ENCODE measurements at places on chromosomes 1 and 21. TPM values are rescaled to one million over a fixed set of nuclear protein-coding genes. Genes with fewer than 3 reads are reported as not detected.

SRSF4 gene
- 85.6 TPM for total RNA-seq

GRCh38 chr21:38269576-38269936 is 12.8 kb downstream of the KCNJ15 start:
- no peaks in the 10 kb centered on the region for H3K36me3 ChIP-seq
- no peak overlapping the region for H3K27ac ChIP-seq
- H3K27me3 ChIP-seq: no peaks in the 10 kb centered on the region
- DNase-seq: no peak
- no peak overlapping the region for H3K4me3 ChIP-seq

FMN2 gene
- 1.1 TPM for total RNA-seq

DNA sequence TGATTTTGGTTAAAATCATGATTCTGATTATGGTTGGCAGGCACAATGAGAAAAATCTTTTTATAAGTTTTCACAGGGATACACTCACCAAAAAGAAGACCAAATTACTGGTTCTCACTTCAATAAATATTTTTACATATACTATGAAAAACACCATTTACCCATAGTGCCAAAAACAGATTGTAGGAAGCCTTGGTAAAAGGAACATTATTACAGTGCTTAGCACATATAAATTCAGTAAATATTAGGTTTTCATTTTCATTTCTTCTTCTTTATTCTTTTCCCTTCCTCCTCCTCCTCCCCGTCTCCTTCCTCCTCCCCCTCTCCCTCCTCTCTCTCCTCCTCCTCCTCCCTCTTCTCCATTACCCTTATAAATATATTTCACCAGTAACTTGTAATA is 15.8 kb upstream of the SPAG17 start:
- no peak overlapping the region for H3K4me3 ChIP-seq
- no peak overlapping the region for H3K27ac ChIP-seq
- DNase-seq: no peak
- no peaks in the 10 kb centered on the region for H3K36me3 ChIP-seq
- no peaks in the 10 kb centered on the region for H3K4me1 ChIP-seq
- H3K27me3 ChIP-seq: no peaks in the 10 kb centered on the region

- no peak overlapping the region for H3K27ac ChIP-seq
- no peaks in the 10 kb centered on the region for H3K27me3 ChIP-seq
- peaks cover 6% of the 10 kb centered on the region for H3K4me1 ChIP-seq
- no peaks in the 10 kb centered on the region for H3K36me3 ChIP-seq
- no peak for DNase-seq
These were observed 66.7 kb downstream of the ITPKB start for GRCh38 chr1:226672339-226672762.

C1orf94 gene
- not detected for total RNA-seq

MAN1C1 gene
- 13.5 TPM for total RNA-seq

HUNK gene
- 0.45 TPM for total RNA-seq

CYP4A11 gene
- 0.15 TPM for total RNA-seq

GRCh38 chr1:151524736-151525135 is 13.5 kb downstream of the CGN start:
- peak; percentile 43 for DNase-seq
- no peaks in the 10 kb centered on the region for H3K27me3 ChIP-seq
- no peaks in the 10 kb centered on the region for H3K4me1 ChIP-seq

DNA sequence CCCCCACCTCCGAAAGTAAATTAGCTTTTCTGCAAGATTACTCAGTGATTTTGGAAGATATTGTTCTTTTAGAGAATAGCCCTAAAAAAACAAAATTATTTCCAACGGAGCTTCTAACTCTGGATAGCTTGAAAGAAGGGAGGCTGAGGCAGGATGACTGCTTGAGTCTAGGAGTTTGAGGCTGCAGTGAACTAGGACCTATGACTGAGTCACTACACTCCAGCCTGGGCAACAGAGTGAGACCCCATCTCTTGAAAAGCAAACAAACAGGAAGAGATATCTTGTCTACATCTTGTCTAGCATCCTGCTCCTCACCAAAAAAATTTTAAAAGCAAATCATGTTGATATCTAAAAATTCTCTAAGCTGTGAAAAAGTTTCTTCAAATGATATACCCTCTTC is 42.2 kb upstream of the CPLANE2 start:
- no peaks in the 10 kb centered on the region for H3K27me3 ChIP-seq
- no peak overlapping the region for H3K27ac ChIP-seq
- DNase-seq: no peak
- peaks cover 2% of the 10 kb centered on the region for H3K4me1 ChIP-seq
- H3K4me3 ChIP-seq: no peak overlapping the region
- H3K36me3 ChIP-seq: no peaks in the 10 kb centered on the region

DNA sequence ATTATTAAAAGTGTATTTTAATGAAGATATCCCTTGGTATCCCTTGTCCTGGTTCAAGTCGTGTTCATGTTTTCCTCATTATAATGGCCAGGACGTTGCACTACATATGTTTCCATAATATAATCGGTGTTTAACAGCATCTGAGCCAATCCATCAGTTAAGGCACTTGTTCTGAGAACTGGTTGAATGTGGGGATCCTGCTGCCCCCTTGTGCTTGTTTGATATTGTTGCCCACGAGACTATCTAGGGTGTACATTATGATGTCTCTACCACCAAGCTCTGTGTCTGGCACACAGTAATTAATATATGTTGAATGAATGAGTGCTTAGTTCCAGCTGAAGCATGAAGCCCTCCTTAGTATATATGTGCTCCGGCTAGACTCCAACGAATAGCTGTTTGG is 193.0 kb downstream of the CACNA1E start:
- H3K27me3 ChIP-seq: no peaks in the 10 kb centered on the region
- DNase-seq: no peak
- H3K36me3 ChIP-seq: no peaks in the 10 kb centered on the region
- H3K4me1 ChIP-seq: no peaks in the 10 kb centered on the region

GRCh38 chr1:111709986-111710385 is 29.2 kb downstream of the INKA2 start:
- H3K4me3 ChIP-seq: no peak overlapping the region
- H3K27me3 ChIP-seq: no peaks in the 10 kb centered on the region
- no peak for DNase-seq
- H3K27ac ChIP-seq: no peak overlapping the region
- no peaks in the 10 kb centered on the region for H3K4me1 ChIP-seq
- H3K36me3 ChIP-seq: no peaks in the 10 kb centered on the region

- H3K4me1 ChIP-seq: peaks cover 5% of the 10 kb centered on the region
- no peak overlapping the region for H3K4me3 ChIP-seq
- no peaks in the 10 kb centered on the region for H3K27me3 ChIP-seq
- H3K27ac ChIP-seq: peak overlapping the region; percentile 94
- H3K36me3 ChIP-seq: no peaks in the 10 kb centered on the region
- no peak for DNase-seq
These were observed 11.6 kb downstream of the ERG start for GRCh38 chr21:38486706-38487105.

DNA sequence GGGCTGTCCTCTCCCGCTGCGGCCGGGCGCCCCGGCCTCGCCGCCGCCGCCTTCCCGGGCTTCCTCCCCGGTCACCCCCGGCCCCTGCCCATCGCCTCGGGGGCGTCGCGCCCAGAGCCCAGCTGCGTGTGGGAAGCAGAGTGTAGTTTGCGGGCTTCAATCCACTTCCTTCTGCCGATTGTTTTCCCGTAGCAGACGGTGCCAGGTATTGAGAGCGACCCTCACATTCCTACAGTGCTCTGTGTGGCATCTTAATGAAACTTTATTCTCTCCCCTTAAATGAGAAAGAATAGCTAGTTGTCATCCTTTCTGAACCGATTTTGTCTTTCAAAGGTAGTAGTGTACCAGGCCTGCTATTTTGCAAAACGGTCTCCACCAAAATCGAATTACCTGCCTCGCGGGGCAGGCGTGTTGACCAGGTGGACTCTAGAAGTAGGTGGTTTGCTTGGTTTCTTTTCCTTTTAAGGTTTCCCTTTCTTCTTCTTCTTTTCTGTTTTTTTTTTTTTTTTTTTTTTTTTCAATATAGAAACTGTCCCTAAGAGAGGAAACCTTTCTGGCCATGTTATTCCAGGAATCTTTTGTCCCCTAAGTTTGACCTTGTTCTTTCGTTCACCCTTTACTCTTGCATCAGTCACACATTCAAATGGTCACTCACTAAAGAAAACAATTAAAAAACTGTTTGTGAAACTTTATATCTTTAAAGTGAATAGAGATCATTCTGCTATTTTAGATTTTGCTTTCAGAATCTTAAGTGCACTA is 881 bp downstream of the USP25 start:
- DNase-seq: no peak
- H3K27ac ChIP-seq: peak overlapping the region; percentile 93
- H3K4me1 ChIP-seq: peaks cover 2% of the 10 kb centered on the region
- H3K4me3 ChIP-seq: peak overlapping the region; percentile 98
- no peaks in the 10 kb centered on the region for H3K36me3 ChIP-seq

DNA sequence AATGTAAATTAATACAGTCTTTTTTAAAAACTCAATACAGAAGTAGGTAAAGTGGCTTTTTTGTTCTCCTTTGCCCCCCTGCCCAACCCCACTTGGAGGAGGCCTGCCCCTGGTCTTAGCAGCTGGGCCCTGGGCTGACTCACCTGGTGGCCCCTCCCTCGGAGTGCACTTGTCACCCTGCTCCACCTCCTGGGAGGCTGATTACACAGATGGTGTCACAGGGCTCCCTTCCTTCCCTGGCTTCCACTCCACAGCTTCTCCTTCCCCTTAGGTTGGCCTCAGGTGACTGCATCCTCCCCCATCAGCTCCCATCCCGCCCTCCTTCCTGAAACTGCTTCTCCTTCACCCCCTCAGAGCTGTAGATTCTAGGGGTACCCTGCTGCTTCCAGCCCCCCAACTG is 11.7 kb upstream of the CAPN9 start:
- H3K36me3 ChIP-seq: no peaks in the 10 kb centered on the region
- no peaks in the 10 kb centered on the region for H3K27me3 ChIP-seq
- H3K4me3 ChIP-seq: no peak overlapping the region
- H3K4me1 ChIP-seq: no peaks in the 10 kb centered on the region

- H3K27ac ChIP-seq: no peak overlapping the region
- H3K4me3 ChIP-seq: no peak overlapping the region
These were observed 508.0 kb downstream of the OMA1 start for GRCh38 chr1:58038574-58038973.

- H3K36me3 ChIP-seq: no peaks in the 10 kb centered on the region
- no peak overlapping the region for H3K4me3 ChIP-seq
- no peaks in the 10 kb centered on the region for H3K27me3 ChIP-seq
- no peak for DNase-seq
These were observed 23.5 kb upstream of the RPL5 start for GRCh38 chr1:92808381-92808780.

DNA sequence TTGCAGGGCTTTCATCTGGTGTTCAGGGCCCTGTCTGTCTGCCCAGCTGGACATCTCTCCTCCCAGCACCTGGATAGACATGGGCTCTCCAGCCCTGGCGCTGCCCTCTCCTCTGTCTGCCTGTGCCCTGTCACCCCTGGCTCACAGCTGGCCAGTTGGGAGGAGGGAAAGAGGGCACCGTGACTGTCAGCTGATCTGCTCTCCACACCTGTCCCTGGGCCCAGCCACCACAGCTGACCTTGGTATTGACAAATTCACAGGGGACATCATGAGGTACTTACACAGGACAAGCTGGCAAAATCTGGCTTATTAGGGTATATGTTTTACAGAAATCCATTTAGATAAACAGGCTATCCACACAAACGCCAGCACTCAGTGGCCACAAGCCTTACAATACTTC is 8.3 kb downstream of the TNR start:
- no peaks in the 10 kb centered on the region for H3K36me3 ChIP-seq
- no peaks in the 10 kb centered on the region for H3K27me3 ChIP-seq
- DNase-seq: no peak
- H3K27ac ChIP-seq: no peak overlapping the region

- H3K27me3 ChIP-seq: no peaks in the 10 kb centered on the region
- H3K4me3 ChIP-seq: no peak overlapping the region
- peak overlapping the region; percentile 28 for H3K27ac ChIP-seq
- peaks cover 5% of the 10 kb centered on the region for H3K36me3 ChIP-seq
- DNase-seq: no peak
These were observed 32.2 kb downstream of the TMED5 start for GRCh38 chr1:93148001-93148400.

GRCh38 chr21:16592381-16592780 is 862.6 kb downstream of the USP25 start:
- no peak for DNase-seq
- H3K4me3 ChIP-seq: no peak overlapping the region
- H3K27me3 ChIP-seq: no peaks in the 10 kb centered on the region

GSTM5 gene
- total RNA-seq: 23.4 TPM

CA14 gene
- not detected for total RNA-seq

GRCh38 chr1:207029701-207030521 is 2.6 kb downstream of the C1orf116 start:
- no peaks in the 10 kb centered on the region for H3K27me3 ChIP-seq
- no peaks in the 10 kb centered on the region for H3K36me3 ChIP-seq
- no peak overlapping the region for H3K27ac ChIP-seq

- H3K4me1 ChIP-seq: no peaks in the 10 kb centered on the region
- H3K27me3 ChIP-seq: no peaks in the 10 kb centered on the region
- no peak overlapping the region for H3K4me3 ChIP-seq
- no peak for DNase-seq
These were observed 66.2 kb downstream of the SGIP1 start for GRCh38 chr1:66599899-66600737.

DNA sequence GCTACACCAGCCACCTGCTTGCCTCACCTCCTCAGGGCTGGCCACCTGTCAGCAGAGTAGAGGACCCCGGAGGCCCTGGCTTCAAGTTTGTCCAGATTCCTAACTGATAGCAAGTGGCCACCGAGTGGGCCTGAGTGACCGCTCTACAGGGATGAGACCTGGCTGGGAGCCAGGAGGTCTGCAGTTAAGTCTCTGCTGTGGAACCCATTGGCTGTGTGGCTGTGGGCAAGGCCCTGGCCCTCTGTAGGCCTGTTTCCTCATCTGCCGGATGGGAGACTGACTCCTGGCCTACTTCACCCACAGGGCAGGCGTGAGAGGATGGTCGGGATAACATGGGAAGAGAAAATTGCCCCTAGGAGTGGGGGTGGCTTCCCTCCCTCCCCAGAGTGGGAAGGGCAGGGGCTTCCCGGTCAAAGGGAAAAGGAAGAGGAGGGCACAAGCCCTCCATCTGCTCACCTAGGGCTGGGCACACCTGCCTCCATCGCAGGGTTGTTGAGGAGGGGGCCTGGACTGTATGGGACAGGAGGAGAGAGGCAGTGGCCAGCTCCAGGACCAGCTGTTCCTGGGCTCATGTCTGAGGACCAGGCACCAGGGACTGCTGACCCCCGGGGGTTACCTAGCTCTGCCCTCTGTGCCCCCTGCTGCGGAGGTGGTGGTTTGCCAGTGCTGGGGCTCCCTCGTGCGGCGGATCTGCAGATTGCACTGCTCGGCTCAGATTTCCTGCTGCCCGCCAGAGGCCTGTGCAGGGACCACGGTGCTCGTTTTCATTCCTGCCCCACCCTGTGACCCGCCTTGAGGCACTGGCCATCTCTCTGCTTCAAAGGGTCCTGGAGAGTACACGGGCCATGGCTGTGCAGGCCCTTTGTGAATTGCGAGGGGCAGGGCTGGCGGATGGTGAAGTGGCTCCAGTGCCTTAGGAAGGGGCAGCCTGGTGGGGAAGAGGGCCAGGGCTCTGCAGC is 9.1 kb upstream of the MTFR1L start:
- H3K4me3 ChIP-seq: no peak overlapping the region
- peak; percentile 90 for DNase-seq
- H3K27ac ChIP-seq: no peak overlapping the region
- no peaks in the 10 kb centered on the region for H3K36me3 ChIP-seq
- H3K27me3 ChIP-seq: no peaks in the 10 kb centered on the region
- no peaks in the 10 kb centered on the region for H3K4me1 ChIP-seq

GRCh38 chr1:87961992-87962391 is 633.3 kb downstream of the LMO4 start:
- no peaks in the 10 kb centered on the region for H3K36me3 ChIP-seq
- H3K4me1 ChIP-seq: peaks cover 4% of the 10 kb centered on the region
- no peak for DNase-seq
- no peak overlapping the region for H3K27ac ChIP-seq
- H3K27me3 ChIP-seq: no peaks in the 10 kb centered on the region
